ENCODE measurements at places on chromosomes 13 and 19.

- no peak for DNase-seq
Measured at GRCh38 chr13:110151462-110151861, 155.5 kb downstream of the COL4A1 start.

- peak; percentile 24 for DNase-seq
Measured at GRCh38 chr19:10769533-10770491, 51.9 kb downstream of the DNM2 start.

DNA sequence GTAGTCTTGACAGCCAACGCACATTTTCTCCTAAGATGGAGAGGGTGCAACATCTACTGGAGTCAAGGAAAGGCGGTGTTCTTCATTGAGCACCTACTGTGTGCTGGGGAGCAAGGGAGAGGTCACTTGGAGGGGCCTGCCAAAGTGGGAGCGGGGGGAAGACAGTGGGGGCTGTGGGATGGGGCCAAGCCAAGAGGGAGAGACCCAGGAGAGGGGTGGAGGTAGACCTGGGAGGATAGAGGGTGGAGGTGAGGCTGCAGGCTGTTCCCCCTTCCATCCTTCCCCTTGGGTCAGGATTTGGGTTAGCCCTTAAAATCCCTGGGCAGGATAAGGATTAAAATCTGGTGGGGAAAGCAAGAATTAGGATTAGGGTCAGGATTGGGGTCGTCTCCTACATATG lies 1.7 kb upstream of the PLPP2 start:
- DNase-seq, result no peak

GRCh38 chr13:68588623-68589022 lies 1358.5 kb upstream of the PCDH9 start:
- no peak for DNase-seq

DNA sequence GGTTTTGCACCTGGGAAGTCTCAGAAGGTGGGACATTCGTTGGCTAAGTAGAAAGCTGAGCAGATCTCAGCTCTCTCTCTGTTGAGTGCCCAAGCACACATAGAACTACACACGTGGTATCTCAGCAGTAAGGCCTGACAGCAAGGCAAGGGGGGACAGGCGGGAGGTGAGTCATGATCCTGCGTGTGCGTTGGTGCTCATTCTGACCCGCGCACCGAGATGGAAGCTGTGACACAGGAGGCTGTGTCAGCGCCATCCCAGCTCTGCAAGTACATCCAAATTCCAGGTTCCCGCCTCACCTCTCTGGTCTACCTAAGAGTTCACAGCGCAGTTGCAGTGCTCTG lies 135.7 kb downstream of the USP12 start:
- peak; percentile 56 for DNase-seq
